ENCODE measurements at places on chromosomes 7 and 10.

DNA sequence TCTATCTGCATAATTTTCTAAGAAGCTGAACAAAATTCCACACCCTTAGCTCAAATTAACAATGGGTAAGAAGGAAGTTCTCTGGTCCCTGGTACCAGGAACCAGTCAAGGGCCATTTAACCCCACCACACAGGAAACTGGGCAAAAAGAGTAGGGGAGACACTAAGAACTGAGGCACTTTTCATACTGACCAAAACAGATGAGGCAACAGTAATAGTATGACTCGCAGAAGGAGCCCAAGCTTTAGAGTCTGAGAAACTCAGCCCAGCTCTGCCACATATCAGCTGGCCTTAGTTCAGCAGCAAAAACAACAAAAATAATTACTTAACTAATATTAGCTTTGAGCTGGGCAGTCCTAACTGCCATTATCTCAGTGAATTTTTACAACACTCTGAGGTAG lies 221.2 kb downstream of the FAM107B start:
- no peak for DNase-seq

- no peak for DNase-seq
These were observed 326.3 kb downstream of the TCERG1L start for GRCh38 chr10:130985158-130985753.

DNA sequence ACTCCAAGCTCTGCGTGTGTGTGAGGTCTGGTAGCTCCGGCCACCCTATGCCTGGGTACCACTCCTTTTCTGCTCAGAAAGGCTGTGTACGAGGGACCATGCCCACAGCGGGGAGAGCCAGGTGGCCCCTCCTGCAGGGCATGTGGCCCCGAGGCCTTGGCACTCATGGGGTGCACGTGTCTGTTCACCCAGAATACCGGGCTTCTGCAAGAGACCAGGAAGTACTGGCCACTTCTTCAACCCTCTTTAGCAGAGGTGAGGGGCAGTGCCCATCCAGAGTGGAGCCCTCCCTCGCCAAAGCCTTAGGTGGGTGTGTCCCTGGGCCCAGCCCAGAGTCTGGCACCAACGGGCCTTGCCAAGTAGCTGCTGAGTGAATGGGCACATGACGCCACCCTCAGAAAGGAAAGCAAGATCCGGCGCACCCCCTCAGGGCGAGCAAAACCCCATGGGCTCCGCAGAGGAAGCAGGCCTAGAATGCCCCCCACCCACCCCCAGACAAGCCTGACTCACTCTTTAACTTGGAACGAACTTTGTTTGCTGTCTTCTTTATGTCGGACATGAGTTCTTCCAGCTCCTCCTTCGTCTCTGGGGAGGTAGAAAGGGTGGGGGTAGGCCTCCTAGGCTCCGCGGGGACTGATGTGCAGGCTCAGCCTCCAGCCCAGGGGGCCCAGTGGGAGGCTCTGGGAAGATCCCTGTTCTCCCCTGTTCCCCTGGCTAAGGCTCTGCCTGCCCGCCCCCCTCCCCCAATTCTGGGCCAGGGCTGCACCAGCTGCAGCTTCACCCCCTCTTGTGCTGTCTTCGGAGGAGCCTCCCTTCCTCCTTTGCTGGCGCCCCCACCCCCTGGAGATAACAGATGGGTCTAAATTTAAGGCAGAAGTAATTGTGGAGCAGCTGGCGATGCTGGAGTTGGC lies 14.6 kb downstream of the STX1A start:
- DNase-seq: no peak

DNA sequence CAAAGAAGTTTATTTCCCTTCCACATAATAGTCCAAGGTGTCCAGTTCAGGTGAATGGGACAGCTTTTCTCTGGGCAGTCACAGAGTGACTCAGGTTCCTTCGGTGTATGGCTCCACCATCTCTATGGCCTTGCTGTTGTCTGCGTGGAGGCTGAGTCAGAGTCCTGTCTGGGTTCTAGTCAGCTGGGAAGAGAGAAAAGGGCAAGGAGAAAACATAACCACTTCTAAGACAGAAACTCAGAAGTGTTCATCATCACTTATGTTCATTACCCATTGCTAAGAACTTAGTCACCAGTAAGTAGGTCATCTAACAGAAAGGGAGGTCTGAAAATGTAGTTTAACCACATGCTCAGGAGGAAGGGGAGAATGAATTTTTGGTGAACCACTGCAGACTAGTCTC lies 32.4 kb upstream of the CCDC7 start:
- DNase-seq: no peak

DNA sequence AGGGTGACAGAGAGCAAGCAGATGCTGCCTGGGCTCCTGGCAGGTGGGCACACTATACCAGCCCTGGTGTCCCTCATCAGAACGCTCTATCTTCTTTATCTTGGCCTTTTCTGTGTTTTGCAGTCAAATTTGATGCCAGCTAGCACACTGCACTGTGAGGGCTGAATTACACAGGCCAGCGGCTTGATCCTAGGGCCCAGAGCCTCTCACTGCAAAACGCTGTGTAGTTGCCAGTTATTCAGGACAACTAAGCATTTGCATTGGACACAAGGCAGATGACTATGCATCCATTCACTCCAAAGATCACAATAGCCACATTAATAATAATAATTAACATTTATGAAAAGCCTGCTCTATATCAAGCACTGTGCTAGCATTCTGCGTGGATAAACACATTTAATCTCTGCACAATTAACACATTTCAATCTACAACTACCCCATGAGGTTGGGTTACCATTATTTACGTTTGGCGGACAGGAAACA lies 100.3 kb downstream of the PAXIP1 start:
- no peak for DNase-seq

DNA sequence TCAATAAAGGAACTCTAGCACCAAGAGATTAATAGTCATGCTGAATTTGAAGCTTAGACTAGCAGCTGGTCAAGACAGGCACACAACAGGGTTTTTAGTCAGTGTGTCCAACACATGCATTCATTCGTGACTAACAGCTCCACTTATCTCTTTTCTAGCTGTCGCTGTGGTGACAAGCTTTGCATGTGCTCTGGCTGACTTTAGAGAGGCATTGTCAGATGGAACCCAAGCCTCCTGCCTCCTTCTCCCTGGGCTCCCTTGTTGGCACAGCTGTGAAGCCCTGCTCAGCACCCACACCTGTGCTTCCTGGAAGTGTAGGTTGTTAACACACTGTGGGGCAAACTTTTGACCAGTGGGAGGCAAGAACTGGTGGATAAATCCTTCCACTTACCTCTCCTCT lies 9.8 kb upstream of the AGK start:
- DNase-seq: no peak

DNA sequence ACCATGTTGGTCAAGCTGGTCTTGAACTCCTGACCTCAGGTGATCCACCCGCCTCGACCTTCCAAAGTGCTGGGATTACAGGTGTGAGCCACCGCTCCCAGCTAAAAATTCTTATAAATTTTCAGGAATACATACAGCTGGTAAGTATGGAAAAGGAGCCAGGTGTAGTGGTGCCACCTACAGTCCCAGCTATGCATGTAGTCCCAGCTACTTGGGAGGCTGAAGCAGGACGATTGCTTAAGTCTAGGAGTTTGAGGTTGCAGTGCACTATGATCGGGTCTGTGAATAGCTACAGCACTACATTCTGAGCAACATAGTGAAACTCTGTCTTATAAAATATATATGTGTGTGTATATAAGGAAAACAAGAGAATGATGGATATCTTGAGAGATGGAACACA lies 19.0 kb downstream of the LDB1 start:
- no peak for DNase-seq

- DNase-seq: no peak
These were observed 10.4 kb upstream of the FGFR2 start for GRCh38 chr10:121608469-121609190.

DNA sequence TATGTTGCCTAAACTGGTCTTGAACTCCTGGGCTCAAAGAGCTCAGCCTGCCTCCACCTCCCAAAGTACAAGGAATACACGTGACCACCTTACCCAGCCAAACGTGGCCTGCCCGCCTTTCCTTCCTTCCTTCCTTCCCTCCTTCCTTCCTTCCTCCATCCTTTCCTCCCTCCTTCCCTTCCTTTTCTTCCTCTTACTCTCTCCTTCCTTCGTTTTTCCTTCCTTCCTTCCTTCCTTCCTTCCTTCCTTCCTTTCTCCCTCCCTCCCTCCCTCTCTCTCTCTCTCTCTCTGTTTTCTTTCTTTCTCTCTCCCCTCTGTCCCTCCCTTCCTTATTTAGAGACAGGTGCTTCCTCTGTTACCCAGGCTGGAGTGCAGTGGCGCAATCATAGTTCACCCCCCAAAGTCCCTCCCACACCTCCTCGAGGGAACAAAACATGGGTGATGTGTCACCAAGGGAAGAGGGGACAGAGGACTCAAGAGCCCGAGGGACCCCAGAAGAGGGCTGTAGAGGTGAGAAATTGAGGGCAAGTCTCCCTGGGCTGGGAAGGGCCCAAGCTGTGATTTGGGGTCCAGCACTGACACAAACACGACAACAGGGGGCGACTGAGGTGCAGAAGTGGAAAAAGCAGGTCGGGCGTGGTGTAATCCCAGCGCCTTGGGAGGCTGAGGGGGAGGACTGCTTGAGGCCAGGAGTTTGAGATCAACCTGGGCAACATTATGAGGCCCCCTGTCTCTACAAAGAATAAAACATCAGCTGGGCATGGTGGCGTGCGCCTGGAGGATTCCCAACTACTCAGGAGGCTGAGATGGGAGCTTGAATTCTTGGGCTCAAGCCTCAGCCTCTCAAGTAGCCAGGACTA lies 28.1 kb downstream of the EPHB4 start:
- DNase-seq: peak; percentile 25

DNA sequence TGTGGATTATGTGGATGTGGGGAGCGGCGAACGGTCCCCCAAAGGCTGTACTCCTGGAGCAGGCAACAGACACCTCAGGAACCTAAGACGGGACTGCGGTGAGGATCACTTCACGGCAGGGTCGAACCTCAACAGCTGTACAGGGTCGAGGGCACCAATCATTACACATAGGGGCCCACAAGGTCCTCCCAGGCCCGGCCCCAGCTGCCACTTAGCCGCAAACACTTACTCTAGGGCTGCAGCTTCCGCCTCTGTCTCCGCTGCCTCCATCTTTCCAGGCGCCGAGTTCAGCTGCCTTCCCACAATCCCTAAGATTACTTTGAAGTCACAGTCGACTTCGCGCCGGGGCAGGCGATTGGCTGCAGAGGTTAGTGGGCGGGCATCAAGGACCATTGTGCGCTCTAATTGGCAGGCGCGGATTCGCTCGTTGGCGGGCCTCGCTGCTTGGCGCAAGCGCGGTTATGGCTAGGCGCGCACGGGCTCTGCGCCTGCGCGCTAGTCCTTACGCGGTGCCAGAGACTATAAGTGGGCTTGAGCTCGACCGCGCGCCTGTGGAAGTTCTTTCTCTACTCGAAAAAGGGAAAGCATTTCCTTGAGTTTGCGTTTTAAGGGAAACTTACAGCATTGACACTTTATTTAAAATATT lies at the start of gene ZWINT:
Gene ZWINT (minus strand): TSS at position 293 of the 646 bp plus-strand sequence. CDS start 23 bp downstream, at position 270.
- DNase-seq: peak; percentile 54

GRCh38 chr7:7861211-7861633 lies 107.4 kb upstream of the GLCCI1 start:
- no peak for DNase-seq

DNA sequence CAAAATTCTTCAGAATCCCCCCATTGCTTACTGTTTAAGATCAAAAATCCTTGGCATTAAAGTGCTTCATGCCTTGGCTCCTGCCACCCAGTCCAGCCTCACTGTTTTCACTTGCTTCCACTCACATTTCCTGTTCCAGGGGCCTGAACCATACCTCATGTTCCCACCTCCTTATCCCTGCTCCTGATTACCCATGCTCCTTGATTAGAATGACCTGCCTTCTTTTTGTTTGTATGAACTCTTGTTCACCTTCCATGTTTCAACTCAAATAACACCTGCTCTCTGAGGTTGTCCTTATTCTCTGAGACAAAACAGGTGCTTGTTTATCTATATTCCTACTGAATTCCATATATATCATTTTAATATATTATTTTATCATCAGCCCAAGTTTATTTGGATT lies 77.1 kb upstream of the VSTM2A start:
- DNase-seq: no peak

DNA sequence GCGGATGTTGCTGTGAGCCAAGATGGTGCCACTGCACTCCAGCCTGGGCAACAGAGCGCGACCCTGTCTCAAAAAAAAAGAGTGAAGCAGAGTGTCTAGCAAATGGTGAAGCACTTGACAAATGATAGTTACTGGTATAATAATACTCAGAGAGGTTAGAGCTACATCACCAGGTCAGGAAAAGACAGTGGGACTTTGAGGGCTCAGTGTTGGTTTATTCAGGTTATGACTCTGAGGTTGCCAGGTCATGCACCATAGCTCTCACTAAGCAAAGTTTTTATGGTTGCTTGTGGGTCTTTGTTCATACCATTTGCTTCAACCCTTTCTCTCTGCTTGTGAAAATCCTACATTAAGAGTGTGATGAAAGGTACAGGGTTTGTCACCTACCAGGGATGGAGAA lies 13.6 kb downstream of the MRPS33 start:
- DNase-seq: no peak

DNA sequence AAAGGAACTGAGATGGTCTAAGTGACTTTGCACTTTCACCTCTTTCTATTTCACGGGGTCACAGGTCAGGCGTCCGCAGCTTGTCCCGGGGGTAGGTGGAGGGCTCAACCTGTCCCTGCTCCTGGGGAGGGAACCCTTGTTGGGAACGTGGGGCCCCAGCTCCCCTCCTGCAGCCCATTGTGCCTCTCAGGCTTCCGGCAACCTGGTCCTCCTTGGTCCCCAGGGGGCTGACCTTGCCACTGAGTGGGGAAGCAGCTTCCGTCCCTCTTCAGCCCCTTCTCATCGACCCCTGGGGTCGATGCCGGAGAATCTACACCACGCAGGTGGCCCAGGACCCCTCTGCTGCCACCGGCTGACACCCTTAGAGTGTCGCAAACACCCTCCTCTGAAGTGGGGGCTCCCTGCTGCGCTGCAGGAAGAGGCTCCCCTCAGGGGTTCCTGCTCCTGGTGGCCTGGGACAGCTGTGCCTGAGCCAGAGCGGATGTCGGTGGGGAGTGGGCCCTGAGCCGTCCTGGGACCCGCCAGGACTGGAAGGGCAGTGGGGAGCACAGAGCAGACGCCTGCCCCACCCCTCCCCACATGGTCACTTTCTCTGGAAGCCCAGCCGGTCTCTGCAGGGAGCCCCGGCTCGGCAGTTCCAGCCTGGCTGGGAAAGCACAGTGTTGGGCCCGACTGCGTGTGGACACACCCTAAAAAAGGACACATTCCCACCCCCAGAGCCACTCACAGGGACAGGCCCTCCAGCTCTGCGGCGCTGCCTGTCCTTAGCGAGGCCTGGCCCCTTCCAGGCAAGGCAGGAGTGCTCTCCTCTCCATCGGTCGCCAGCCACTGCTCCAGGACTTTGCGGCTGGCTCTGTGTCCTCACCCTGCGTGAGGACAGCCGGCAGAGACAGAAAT lies 357.5 kb upstream of the SHH start:
- DNase-seq: no peak

DNA sequence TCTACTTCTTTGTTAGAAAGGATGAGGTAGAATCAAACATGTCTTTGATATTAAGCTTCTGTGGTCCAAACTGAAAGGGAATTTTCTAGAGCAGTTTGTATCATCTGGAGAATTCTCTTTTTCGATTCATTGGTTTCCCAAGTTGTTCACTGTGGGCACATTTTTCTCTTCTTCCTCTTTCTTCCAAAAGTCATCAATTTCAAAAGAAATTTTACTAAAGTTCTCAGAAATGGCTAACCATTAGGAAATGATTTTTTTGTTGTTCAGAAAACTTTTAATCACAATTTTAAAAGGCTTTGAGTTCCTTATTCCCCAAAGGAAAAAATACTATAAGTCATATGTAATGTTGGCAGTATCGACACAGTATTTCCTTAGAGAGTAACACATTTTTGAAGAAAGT lies 28.3 kb upstream of the CCDC6 start:
- no peak for DNase-seq

- DNase-seq: no peak
These were observed 50.5 kb downstream of the PRF1 start for GRCh38 chr10:70551971-70552422.

Data from stimulated activated CD8-positive, alpha-beta memory T cell treated with anti-CD3 and anti-CD28 coated beads, Interleukin-4, amount 100 ng/mL, for 1 hour (primary cell).